ENCODE measurements at places on chromosomes 4 and X.

- peak; percentile 23 for DNase-seq
These were observed 45.0 kb upstream of the CPLX1 start for GRCh38 chr4:870951-871350.

GRCh38 chr4:155795991-155796390 is 37.2 kb downstream of the GUCY1B1 start:
- DNase-seq: peak; percentile 76

- no peak for DNase-seq
These were observed 53.9 kb upstream of the GALNTL6 start for GRCh38 chr4:171759274-171759673.

GRCh38 chrX:121050781-121051180 is 3.4 kb downstream of the GLUD2 start:
- DNase-seq: peak; percentile 90

DNA sequence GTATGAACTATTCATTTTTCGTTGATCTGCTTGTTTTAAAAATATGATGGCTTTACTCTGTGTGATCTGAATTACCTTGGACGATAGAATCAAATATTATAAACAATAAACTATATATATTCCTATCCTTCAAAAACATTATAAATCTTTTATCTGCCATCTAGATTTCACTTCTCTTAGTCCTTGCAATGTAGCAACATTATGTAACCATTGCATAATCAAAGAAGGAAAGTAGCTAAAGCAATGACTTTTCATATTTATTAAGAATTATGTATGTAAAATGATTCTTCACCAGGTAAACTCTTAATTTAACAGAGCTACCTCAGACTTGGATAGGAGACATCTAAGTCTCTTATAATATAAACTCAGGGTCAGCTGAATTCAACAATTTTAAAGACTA is 210.5 kb downstream of the ADAMTS3 start:
- no peak for DNase-seq

- DNase-seq: peak; percentile 42
These were observed 26.0 kb downstream of the CAPN6 start for GRCh38 chrX:111244235-111244750.
